ENCODE measurements at places on chromosomes 12 and 14.

DNA sequence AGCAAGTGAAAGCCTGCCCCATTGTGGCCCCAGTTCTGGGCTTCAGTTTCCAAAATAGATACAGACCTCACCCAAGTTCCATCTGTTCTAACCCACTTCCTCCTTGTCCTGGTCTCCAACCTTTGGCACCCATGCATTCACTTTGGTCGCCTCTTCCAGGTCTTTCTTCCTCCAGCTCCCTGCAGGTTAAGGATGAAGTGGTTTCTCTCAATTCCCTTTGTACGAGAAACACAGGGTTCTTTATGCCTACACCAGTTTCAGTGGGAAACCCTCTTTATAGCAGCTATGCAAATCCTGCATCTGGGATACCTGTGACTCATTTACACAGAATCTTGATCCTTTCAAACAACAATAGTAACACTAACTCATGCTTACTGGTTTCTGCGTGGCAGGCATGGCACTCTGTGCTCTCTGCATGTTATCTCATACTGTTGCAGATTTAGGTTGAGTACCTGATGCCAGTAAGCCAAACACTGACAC, 110.6 kb upstream of the AMIGO2 start:
- DNase-seq: no peak

GRCh38 chr12:26108915-26109314, 15.9 kb downstream of the BHLHE41 start:
- no peak for DNase-seq

DNA sequence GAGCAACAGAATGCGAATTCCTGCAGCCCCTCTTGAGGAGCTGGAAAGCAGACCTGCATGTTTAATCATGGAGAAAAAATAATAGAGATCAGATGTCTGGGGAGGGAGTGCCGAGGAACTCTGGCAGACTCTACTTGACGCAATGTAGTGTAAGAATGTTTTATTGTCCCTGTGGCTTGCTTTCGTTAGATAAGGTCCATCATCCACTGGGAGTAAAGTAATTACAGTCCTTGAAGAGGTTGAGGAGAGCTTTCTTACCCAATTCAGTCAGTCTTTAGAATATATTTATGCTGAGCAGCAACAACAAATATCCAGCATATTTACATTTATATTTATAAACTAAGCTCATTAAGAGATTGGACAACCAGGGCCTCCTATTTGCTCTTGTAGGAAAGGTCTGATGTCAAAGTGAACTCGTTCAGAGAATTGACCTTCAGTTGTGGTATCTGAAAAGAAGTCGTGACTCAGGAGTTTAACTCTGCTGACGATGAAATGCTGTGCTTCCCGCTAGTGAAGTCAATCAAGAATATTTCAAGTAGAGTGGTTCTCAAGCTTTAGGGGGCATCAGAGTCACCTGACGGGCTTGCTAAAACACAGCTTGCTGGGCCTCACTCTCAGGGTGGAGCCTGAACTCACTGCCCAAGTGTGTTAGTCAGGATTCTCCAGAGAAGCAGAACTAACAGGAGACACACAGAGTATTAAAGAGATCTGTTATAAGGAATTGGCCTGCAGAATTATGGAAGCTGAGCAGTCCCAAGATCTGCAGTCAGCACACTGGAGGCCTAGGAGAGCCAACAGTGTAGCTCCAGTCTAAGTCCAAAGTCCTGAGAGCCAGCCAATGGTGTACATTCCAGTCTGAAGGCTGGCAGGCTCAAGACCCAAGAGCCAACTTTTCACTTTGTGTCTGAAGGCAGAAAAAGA, 139.3 kb upstream of the LMNTD1 start:
- no peak for DNase-seq

DNA sequence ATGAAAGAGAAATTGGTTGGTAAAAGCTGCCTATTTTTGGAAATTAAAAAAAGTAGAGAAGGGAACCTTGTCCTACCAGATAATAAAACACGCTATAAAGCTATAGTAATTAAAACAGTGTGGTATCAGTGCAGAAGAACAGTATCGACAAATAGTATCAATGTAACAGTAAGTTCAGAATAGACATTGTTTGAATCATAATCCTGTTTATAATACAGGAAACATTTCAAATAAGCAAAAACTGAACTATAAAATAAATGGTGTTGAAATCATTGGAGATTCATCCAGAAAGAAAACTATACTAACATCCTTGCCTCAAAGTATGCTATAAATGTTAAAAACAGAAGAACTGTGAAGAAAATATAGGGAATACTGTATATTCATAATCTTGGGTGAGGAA, 54.2 kb upstream of the NAP1L1 start:
- no peak for DNase-seq

- DNase-seq: no peak
Observed at GRCh38 chr14:87873741-87874140, 119.2 kb downstream of the GALC start.

- no peak for DNase-seq
Observed at GRCh38 chr14:101603096-101603495, 41.8 kb downstream of the DIO3 start.

Measured in ACHN (cell line).